Effector memory CD4-positive, alpha-beta T cell (primary cell): ENCODE measurements at places on chromosomes 11 and 22.
A peak's percentile ranks its signal among the peaks of the same experiment; 100 is the strongest.

GRCh38 chr11:104146421-104146820 lies 17.5 kb downstream of the PDGFD start:
- DNase-seq, result no peak

- no peak for DNase-seq
Measured at GRCh38 chr11:132200353-132200936, 830.0 kb downstream of the NTM start.

DNA sequence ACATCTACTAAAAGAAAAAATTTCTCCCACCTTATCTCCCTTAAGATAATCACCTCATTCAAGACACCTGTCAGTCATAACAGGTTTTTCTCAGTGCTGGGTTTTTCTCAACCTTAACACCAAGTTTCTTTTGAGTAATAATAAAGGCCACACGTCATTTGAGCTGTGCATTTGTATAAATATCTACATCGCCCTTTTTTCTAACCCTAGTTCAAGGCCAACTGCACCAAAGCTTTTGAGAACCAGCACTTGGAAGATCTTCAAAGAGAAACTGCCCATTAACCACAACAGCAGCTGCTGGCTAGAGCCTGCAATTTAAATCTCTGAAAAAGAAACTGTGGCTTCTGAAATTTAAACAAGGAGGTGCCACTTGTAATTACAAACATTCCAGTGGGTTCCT lies 6.9 kb downstream of the CADM1 start:
- no peak for DNase-seq

DNA sequence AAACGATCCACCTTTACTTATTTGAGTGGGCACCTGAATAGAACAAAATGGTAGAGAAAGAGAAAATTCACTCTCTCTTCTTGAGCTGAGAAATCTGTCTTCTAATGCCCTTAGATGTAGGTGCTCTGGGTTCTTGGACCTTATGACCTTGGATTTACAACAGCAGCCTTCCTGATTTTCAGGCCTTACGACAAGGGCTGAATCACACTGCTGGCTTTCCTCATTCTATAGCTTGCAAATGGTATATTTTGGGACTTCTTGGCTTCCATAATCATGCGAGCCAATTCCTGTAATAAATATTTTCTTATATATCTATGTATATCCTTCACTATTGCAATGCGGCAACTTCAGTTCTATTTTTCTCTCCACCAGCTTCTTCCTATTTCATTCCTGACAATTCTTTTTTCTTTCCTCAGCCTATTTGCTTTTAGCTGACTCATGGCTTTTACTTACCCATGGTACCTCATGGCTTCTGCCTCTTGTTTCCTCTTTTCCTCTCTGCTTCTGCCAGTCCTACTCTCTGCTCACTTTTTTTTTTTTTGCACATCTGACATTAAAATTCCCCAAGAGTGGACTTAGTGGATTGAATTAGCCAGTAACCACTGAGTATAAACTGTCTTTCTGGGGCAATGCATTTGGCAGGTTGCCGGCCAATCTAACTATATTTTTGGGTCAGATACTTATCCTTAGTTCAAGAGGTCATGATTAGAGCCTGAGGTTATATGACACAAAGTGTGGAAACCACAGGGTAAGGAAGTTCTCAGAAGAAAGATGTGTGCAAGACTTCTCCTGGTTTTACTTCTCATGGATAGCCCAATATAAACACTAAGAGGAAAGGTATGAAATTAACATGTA lies 359.5 kb downstream of the TMEM135 start:
- DNase-seq, result no peak

DNA sequence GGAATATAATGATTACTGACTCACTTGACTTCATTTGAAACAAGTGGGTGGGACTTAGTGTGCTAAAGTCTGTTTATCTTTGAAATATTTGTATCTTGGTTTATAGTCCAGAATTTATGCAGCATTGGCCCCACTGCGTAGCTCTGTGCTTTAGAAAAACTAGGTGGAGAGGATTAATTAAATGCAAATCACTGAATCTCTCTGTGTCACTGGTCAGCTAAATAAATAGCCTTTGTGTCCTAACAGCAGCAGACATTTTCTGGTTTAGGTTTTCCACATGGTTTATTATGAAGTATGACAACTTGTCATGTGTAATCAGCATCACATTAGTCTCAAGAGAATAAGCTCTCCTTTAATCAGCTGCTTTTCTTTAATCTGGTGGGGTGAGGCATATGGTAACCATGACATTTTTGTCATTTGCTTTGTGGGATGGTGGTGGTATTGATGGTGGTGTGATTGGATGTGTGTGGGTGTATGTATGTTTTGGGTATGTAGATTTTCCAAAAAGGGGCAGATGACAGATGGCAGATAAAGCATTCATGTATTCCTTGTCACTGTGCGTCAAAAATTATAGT lies 33.9 kb downstream of the BCL2L13 start:
- no peak for DNase-seq

- DNase-seq, result no peak
Measured at GRCh38 chr11:130418756-130419155, 9.7 kb downstream of the ADAMTS8 start.

- DNase-seq, result no peak
Measured at GRCh38 chr11:126060757-126061171, 1.9 kb downstream of the CDON start.

- no peak for DNase-seq
Measured at GRCh38 chr22:31284281-31285155, 7.8 kb downstream of the PIK3IP1 start.

DNA sequence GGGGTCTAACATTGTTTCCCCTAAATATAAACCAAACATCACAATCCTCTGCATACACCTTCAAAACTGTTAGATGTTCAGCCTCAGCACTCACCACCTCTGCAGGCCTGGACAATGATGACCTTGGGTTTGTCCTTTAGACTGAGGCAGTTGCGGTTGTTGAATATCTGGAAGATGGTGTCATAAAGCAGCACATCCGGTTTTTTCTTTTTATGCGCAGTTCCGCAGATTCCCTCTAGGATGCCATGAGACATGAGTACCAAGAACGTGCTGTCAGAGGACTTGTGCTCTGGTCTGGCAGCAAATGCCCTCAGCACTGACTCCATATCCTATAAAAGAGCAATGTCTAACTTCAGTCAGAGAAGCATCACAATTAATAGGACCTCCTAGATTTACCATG lies 22.8 kb downstream of the CASP5 start:
- DNase-seq, result no peak

DNA sequence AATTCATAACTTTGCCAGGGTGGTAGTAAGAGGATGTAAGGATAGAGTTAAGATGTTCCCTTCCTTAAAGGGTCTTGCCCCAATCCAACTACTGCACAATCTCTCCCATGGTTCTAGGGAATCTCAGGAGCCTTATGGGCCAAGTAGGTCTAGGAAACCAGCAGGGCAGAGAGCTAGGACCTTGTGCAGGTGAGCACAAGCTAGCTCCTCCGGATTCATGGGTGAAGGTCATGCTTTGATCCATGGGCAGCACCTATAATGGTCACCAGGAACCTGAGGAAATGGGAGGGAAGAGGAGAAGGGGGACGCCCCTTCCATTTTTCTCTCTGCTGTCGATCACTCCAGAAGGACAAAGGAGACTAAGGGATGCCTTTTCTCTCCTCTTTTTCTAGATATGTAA lies 16.8 kb downstream of the KCNJ11 start:
- no peak for DNase-seq

DNA sequence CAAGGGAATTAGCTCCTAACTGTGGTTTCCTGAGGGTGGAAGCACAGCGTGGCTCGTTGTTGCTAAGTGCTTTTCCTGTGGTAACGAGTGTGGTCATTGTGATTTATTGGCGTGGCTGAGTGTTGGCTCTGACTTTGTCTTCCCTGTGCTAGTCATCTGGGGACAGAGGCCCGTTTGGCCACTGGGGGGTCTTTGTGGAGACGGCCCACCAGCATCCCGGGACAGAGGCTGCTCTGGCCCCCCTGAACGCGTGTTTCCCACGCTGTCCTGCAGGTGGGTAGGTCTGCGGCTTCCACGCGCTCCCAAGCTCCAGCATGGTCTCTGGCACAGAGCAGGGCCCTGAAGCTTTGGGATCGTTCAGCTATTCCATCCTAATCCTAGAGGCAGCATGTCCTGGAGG lies 1040.0 kb downstream of the TBC1D22A start:
- DNase-seq, result no peak

GRCh38 chr11:98053851-98054250 lies 966.9 kb upstream of the CNTN5 start:
- DNase-seq, result no peak

DNA sequence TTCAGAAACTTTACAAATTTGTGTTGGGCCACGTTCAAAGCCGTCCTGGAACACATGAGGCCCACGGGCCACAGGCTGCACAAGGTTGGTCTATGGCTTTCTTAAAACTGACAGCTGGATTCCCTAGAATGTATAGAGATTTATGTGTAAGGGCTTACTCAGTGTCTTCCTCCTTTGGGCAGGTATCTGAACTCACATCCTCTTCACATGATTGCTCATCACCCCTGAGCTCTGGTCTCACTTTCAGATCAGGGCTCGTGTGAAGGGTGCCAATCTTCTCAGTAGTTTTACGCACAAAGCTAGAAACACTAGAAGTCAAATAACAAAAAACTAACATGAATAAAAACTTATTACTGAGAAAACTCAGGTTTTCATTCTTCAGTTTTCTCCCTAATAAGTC lies 27.1 kb downstream of the HPS5 start:
- DNase-seq, result no peak

DNA sequence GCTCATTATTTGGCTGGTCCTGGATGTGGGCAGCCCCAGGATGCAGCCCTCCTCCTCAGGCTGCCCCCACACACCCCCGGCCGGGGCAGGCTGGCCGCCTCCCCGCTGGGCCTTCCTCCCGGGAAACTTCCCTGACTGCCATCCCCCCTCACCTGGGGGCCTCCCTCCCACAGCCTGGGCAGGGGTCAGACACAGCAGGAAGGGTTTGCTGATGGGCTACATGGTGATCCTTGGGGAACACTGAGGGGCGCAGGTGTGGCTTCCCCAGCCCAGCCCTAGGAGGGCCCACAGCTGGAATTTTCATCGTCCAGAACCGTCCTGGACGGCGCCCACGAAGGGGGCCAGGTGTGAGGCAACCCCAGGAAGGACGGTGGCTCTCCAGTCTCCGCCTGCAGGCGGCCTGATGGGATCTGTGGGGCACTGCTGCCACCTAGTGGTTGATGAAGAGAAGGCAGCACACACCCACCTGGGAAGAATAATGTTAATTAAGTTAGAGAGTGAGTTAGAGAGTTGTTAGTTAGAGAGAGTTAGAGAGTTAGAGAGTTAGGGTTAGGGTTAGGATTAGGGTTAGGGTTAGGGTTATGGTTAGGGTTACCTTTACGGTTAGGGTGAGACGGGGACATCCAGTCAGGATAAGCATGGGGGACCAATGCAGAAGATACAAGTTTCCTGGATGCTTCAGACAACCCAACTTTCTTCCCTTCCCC lies 75.9 kb upstream of the PRR5 start:
- DNase-seq, result peak; percentile 70

- no peak for DNase-seq
Measured at GRCh38 chr11:91248199-91248807, 976.3 kb upstream of the FAT3 start.

DNA sequence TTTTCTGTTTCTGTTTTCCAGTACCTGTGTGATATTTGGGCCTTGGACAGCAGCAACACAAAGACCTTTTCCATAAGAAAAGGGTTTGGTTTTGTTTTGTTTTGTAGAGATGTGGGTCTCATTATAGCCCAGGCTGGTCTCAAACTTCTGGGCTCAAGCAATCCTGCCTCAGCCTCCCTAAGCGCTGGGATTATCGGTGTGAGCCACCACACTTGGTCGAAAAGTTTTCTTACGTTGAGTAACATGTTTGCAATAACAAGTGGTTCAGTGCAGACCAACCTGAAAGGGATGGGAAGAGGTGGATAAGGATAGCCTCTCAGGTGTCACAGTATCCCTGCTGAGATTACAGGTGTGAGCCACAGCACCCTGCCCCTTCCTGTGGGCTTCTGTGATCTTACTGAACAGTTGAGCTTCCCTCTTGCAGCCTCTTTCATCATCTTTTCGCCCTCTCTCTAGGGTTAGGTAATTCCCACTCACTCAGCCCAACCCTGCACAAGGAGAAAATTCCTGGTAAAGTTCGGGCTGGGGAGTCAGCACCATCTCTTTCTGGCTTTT lies 3.5 kb upstream of the MRPL48 start:
- no peak for DNase-seq

DNA sequence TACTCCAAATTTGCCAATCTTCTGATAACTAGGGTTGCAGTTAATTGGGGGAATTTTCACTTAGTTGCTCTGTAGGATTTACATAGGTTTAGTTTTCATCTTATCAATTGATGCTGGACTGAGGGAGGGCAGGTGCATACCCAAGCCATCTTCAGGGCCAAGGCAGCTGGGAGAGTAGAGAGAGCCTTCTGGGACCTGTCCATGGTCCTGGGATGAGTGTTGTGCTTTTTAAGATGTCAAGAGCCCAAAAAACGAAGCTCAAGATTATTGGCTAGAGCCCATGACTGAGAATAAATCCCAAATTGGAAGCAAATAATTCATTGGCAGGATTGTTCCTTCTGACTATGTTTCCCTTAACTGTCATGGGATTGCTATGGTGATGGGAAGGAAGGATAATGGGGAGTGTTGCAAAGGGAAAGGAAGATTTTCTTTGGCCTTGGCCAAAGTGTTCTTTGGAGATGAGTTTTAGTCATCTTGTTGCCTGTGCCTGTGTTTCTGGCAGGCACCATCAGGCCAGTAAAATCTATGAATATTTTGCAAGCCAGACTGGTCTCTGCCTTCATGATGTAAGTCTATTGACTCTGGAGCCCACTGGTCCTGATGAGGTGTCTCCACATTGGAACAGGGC lies 4.5 kb downstream of the SLC22A6 start:
- DNase-seq, result no peak

GRCh38 chr11:8911029-8911823 lies at the start of gene AKIP1:
TSS of gene AKIP1 (plus strand) at chr11:8911189. CDS start at chr11:8911450, 261 bp downstream.
- DNase-seq, result peak; percentile 75

- no peak for DNase-seq
Measured at GRCh38 chr11:130871616-130872015, 44.7 kb downstream of the SNX19 start.

- no peak for DNase-seq
Measured at GRCh38 chr11:124627546-124627945, 4.9 kb downstream of the TBRG1 start.

DNA sequence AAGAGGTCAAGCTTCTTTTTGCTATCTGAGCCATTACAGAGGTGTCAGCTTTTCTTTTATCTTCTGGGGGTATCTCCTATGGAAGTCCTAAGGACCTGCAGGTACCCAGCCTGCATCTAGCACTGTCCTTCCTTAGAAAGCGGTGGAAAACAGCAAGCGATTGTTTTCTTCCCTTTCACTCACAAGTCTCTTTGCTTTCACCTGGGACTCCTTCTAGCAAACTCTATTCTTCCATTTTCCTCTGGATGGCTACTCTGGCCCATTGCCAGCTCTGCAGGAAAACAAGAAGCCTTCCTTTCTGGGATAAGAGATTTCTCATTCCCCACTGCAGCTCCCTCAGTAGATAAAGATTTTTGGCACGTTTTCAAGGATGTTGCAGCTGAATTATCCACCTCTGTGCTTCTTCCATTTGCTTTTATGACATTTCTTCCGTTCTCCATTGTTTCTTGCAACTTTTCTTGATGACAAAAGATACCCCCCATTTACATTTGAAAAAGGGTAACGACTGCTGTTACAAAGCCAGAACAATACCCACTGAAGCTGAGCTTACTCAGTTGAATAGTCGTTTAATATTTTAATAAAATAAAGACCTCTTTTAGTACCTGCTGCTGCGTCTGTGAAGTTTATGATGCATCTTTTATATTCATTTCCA lies 40.2 kb upstream of the BDNF start:
- no peak for DNase-seq
